Cardiac muscle cell (in vitro differentiated cells and primary cell): ENCODE measurements at places on chromosomes 5 and 9. TPM values are rescaled to one million over a fixed set of nuclear protein-coding genes. Genes with fewer than 3 reads are reported as not detected.

- DNase-seq, result no peak
- no peak overlapping the region for H3K4me3 ChIP-seq
- no peak overlapping the region for H3K27ac ChIP-seq
- H3K4me1 ChIP-seq, result peaks cover 15% of the 10 kb centered on the region
- no peaks in the 10 kb centered on the region for H3K36me3 ChIP-seq
- H3K27me3 ChIP-seq, result no peaks in the 10 kb centered on the region
Measured at GRCh38 chr9:14924230-14925219, 14.3 kb upstream of the FREM1 start.

DNA sequence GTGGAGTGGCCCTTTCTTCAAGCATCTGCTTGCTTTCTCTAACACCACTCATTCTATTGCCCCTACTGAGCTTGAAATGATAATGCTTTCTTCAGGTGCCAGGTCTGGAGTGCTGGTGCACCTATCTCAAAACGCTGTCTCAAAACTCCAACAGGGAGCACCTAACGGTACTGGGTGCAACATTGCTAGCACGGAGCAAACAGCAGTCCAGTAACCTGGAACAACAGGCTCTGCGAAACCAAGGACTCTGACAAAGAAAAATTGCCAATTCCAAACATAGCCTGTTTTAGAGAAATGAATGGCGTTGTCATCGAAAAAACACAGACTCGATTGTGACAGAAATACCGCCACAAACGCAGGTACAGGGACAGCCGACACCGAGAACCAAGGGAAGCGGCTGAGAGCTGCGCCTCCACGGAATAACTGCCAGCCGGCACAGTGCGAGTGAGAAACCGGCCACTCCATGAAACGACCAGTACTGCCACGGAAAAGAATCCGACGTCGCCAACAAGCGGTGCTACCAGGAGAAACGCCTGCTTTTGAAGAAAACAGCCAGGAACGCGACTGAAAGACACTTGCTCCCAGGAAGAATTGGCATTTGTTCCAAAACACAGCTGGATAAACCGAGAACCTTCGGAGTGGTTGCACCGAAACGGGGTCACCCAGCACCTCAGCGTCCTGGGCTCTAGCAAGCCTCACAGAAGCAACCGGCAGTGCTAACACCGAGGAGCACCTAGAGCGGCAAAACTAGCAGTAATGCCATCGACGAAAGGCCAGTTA lies 3.1 kb downstream of the ANXA2R start:
- no peak overlapping the region for H3K27ac ChIP-seq
- H3K4me1 ChIP-seq, result peaks cover 3% of the 10 kb centered on the region
- H3K27me3 ChIP-seq, result peaks cover 97% of the 10 kb centered on the region
- no peak overlapping the region for H3K4me3 ChIP-seq
- H3K36me3 ChIP-seq, result no peaks in the 10 kb centered on the region
- no peak for DNase-seq

DNA sequence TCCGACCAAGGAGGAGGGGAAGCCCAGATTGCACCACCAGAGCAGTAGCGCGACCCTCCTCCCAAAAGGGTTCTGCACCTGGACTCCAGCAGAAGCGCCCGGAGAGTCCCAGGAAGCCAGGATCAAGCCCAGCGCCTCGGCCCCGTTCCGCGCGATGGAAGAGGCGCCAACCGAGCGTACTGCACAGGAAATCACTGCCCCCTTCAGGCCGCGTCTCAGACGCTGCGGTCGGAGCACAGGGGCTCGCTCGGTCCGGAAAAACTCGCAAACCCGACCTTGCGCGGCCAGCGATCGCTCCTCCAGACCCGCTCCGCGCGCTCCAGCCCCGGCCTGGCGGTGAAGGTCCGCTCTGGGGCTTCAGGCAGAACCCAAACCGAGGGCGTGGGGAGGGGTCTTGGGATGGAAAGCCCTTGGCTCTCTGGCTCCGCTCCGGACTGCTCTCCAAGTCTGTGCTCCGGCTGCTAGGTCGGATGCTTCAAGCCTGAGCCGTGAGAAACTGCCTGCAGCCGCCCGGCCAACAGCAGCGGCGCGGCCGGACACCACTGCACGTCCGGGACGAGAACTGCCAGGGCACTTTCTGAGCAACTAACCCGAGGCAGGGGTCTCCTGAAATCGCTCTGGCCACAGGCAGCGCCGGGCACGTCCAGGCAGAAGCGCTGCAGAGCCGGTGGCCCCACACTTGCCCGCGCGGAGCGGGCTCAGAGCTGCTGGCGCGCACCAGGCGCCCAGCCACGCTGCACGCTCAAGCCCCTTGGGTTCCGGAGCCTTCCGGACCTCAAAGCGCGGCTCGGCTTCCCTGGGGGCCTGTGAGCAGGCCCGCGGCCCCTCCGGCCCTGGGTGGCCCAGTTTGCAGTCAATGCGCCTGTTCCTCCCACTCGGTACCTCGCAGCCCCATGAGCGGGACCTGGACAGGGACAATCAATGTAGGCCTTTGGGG lies 1.3 kb downstream of the GABBR2 start:
- peaks cover 10% of the 10 kb centered on the region for H3K4me1 ChIP-seq
- H3K36me3 ChIP-seq, result no peaks in the 10 kb centered on the region
- peaks cover 86% of the 10 kb centered on the region for H3K27me3 ChIP-seq
- no peak overlapping the region for H3K27ac ChIP-seq

FST gene
- total RNA-seq, result 13.0 and 17.1 TPM in 2 replicates

PPP1R2B gene
- not detected in 2 replicates for total RNA-seq
